ENCODE measurements at places on chromosomes 7 and 10.

- no peak for DNase-seq
These were observed 53.6 kb upstream of the CHCHD3 start for GRCh38 chr7:133135451-133135850.

DNA sequence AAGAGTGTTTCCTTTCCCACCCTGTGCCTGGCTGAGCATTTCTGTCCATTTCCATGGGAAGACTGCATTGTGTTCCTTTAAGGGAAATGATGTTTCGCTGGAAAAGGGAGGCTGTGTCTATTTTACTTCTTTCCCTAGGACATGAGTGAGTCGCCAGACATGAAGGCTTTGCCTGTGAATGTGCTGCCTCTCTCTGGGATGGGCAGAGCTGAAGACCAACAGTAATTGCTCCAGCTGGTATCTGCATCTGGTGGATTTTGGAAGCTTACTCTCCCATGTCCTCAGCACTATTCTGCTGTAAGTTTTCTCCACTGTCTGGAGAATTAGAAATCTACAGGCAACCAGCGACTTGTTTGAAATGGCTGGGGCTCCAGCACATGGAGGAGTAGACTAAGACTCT, 264.6 kb upstream of the BMPER start:
- DNase-seq, result no peak

GRCh38 chr7:134290286-134290685, 26.4 kb downstream of the SLC35B4 start:
- DNase-seq, result no peak

- no peak for DNase-seq
These were observed 47.4 kb upstream of the CAMK2B start for GRCh38 chr7:44372560-44373417.

Measured in BJ (cell line).